ENCODE measurements at places on chromosomes 12 and 14.

- no peak for DNase-seq
These were observed 31.7 kb downstream of the RTRAF start for GRCh38 chr14:52020866-52021717.

- no peak for DNase-seq
These were observed 6.6 kb downstream of the PLEKHG6 start for GRCh38 chr12:6316921-6317692.

DNA sequence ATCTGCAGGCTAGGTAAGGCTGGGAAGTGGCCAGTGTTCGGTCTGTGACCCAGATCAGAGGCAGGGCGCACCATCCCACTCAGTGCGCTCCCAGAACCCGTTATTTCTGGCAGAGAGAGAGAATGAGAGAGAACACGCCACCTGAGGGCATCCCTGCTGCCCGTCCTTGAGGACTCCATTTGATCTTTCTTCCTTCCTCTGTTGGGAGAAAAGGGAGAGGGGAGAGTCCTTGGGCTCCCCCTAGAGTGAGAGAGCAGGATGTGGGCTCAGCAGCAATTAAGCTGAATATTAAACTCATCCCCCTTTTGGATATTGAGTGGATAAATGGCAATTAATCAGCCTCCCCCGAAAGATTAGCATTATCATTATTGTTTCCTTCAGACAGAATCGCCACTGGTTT, 70.6 kb downstream of the IFT43 start:
- DNase-seq: no peak

DNA sequence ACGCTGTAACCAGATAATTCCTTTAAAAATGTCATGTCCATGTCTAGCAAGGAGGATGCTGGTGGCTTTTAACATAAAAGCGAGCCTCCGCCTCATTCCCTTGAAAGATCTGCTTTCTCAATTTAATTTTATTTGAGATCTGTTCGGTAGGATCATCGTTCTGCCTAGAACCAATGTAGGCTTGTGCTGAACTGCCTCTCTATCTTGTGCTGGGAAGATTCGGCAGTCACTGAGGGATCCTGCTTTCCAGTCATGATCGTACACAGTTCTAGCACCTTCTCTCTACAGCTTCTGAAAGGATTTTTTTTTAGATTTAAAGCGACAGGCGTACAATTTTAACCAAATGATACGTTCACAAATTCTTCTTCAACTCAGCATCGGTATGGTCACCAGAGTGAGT, 54.3 kb downstream of the PEBP1 start:
- no peak for DNase-seq

DNA sequence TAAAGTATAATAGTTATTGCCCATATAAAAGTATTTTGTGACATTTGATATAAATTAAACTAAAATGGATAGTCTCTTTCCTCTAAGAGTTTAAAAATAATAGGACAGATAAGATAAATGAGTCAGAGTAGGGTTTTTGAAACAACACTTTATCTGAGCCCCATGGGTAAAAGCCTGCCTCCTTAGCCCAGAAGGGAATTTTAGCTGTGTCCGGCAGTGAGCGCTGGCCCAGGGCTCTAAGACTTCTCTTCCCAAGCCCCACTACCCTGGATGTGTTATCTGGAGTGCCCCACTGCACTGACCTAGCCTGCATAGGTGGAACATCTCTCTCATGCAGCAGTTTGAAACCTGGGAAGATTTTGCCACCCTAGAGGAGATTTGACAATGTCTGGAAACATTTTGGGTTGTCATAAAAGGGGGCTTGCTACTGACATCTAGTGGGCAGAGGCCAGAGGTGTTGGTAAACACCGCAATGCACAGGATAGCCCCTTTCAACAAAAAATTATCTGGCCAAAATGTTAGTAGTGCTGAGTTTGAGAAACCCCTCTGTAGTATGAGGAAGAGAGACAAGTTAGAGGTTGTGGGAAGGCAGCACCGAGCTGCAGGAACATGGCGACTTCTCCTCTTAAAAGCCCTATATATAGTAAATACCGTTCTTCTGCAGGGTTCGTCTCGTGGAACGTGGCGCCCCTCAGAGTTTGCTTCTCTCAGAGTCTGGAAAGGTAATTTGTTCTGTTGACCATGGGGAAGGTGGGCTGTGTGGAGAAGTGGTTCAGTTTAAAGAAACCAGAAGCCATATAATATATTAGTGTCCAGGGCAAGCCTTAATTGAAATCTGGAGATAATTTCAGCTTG, 29.3 kb upstream of the ATF1 start:
- DNase-seq: no peak

DNA sequence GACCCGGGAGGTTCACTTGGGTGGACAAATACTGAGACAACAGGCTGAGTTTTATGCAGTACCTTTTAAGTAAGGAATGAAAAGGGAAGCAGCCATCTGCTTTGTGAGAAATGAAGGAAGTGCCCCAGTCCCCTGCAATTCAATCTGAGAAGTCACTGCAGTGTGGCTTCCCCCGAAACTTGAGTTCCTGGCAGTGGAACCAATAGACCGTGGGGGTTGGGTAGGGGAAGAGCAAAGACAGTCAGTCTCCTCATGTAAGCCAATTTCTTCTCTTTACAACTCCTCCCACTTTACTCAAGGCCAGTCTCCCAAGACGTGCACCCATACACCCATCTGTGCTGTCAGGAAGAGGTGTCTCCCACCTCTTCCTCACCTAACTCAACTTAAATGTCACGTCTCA, 206.5 kb downstream of the BCAT1 start:
- DNase-seq: no peak

GRCh38 chr12:61384511-61384910, 875.7 kb upstream of the USP15 start:
- no peak for DNase-seq

GRCh38 chr12:110885152-110885840, 35.1 kb downstream of the MYL2 start:
- DNase-seq: no peak

DNA sequence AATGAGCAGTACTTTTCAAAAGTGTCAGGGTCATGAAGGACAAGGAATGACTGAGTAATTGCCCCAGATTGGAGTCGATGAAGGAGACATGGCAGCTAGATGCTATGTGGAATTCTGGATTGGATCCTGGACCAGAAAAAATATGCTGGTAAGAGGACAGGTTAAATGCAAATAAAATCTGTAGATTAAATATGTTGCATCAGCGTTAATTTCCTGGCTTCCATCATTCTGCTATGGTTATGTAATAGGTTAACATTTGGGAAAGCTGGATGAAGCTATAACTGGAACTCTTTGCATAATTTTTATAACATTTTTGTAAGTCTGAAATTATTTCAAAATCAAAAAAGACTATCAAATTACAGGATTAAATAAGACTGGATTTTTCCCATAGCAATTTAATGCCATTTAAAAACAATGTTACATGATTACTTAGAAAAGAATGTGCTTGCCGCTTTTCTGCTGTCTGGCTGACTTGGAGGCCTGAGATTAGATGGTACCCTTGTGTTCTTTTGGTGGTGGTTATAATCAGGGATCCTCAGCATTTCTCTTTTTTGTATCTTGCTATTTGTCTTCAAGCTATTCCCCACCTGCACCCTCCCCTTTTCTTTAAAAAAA, 65.1 kb downstream of the FBXW8 start:
- DNase-seq: no peak

DNA sequence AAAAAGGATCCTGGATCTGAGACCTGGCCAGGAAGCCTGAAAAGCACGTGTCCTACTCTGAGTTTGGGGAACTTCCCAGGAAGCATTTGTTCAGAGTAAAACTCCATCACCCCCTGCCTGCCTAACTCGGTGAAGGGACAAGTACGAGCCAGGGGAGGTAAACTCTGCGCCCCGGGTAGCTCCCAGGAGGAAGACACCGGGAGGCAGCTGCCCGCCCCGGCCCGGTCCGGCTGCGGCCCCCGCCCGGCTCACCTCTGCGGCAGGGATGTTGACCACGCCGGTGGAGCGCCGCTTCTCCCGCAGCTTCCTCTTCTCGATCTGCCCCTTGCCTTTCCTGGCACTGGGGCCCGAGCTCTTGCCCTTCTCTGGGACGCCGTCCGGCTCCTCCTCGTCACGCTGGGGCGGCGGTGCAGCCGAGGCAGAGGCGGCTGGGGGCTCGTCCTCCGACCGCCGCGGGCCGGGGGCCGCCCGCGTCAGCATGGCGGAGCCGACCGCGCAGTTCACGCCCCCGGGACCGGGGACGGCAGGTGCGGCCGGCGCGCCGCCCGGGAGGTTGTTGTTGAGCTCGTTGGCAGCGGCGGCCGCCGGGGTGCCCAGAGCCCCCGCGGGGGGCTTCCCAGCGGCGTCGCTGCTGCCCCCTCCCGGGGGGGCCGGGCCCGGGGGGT, 1.2 kb downstream of the PAWR start:
- DNase-seq: peak; percentile 11

DNA sequence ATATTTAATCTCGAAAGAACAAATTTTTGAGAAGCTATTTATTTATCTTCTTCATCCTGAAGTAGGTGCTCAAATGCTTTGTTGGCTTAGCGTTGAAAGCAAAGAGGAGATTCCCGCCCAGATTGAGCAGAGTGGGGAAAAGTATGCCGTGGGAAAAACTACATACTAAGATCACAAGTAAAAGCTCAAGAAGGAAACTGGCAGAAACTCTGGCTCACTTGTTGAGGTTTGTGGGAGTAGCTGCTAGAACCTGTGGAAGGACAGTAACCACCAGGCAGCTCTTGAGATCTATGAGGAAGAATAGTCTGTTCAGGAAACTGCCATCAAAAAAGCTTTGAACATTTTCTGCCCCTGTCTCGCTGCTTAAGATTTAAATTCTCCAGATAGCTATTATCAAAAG, 3.9 kb downstream of the MYRFL start:
- DNase-seq: no peak

Measured in substantia nigra (tissue), 51 donors.